Bone marrow (tissue), 2 donors: ENCODE measurements at places on chromosomes 4 and X.

GRCh38 chr4:110704748-110705439, 82.0 kb upstream of the PITX2 start:
- no peak for DNase-seq

DNA sequence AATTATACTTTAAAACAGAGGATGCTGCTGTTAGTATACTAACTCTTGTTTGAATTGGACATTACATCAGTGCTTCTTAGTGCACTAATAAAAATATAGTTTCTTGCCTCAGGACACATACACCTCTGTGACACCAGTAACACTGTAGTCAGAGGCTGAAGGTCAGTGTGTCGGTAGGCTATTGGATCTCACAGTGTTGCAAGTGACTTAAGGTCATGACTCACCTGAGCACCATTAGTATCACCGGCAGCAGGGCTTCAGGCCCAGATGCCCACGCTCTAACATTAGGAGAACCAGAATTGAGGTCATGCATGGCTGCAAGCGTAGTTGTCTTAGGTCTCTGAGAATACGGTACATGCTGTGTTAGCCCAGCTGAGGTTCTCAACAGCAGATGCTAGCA, 15.2 kb downstream of the ETDC start:
- DNase-seq, result no peak

- DNase-seq, result no peak
Measured at GRCh38 chrX:137354851-137355250, 211.1 kb upstream of the ZIC3 start.

- peak; percentile 66 for DNase-seq
Measured at GRCh38 chr4:6942238-6942800, 32.7 kb downstream of the TBC1D14 start.

DNA sequence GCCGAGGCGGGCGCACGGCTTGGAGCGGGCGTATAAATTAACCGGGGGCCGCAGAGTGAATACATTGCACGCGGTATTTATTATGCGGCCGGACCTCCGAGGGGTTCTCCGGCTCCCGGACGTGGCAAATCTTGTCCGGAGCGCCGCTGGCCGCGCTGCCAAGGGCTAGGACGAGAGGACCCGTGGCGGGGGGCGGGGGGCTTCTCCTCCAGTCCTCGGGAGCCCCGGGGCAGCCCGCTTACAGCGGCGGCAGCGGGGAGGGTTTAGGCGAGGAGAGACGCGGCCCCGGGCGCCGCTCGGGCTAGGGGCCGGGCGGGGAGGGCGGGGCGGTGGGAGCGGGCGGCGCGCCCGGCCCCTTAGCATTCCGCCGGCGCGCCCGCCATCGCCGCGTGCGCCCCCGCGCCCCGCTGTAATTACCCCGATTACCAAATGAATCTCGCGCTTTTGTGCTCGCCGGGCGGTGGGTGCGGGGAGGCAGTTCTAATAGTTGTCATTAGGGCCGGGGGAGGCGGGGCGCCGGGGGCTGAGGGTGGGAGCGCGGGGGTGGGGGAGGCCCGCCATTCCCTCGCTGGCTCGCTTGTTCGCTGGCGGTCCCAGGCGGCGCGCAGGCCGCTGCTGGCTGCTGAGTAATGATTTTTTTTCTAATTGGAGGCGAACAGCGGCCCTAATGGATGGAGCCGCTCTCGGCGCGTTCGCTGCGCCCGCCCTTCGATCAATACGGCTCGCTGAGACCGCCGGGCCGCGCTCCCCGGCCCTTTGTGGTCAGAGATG, 276.6 kb downstream of the BCOR start:
- DNase-seq, result no peak

DNA sequence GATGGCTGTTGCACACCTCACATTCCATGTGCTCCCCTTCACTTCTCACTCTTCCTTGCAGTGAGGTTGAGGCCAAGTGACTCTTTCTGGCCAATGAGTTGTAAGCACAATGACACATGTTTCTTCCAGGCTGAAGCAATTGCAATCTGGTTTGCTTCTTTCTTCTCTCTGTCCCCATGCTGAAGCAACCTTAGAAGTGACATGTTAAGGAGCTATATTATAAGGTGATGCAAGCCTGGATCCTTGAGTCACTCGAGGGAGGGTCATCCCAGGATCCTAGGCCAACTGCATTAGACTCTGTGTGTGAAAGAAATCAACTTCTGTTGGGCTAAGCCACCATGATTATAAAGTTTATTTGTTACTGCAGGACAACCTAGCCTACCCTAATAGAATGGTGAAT, 45.5 kb upstream of the HS3ST1 start:
- no peak for DNase-seq

DNA sequence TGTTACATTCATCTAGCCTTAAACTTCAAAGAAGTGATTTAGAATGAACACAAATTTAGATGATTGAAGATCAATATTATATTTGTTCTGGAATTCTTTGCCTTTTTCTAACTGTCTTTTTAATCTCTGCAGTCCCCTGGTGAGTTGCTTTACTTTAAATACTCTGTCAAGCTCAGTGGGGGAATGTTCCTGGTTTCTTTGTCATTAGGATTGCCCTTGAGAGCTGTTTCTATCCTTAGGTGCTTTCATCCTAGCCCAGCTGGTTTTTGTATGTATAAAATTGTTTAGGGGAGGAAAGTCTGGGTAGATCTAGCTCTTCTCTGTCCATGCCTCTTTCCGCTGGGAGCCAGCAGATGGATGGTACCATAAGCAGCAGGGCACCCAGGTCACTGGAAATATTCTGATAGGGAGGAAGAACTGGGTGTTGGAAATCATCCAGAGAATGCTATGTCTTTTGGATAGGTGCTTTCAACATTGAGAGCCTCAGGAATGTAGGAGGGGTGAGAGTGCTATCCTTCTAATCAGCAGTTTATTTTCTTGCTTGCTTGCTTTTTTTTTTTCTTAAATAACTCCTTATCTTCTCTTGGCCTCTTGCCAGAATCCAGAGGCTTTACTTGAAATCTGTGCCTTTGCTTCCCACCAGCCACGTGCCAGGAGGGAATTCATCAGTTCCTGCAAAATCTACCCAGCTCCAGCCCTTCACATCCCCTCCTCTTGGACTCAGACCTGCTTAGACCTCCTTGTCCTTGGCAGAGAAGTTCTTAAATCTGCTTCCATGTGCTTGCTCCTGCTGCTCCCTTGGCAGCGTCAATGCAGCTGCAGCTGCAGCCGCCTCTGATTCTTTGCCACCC, 215.3 kb upstream of the ANXA3 start:
- DNase-seq, result no peak

GRCh38 chrX:119406776-119407175, 7.6 kb downstream of the SLC25A43 start:
- no peak for DNase-seq

GRCh38 chr4:140937866-140938265, 181.7 kb upstream of the TBC1D9 start:
- no peak for DNase-seq
